Activated naive CD4-positive, alpha-beta T cell treated with anti-CD3 and anti-CD28 coated beads, Interleukin-2, amount 50 U/mL, for 16 hours (primary cell): ENCODE measurements at places on chromosomes 3 and 15.
A peak's percentile ranks its signal among the peaks of the same experiment; 100 is the strongest.

GRCh38 chr15:28904003-28904402 lies 18.2 kb downstream of the APBA2 start:
- DNase-seq = no peak

GRCh38 chr15:73237910-73238309 lies 130.8 kb downstream of the HCN4 start:
- no peak for DNase-seq

GRCh38 chr3:46925585-46925934 lies 48.0 kb downstream of the PTH1R start:
- no peak for DNase-seq

DNA sequence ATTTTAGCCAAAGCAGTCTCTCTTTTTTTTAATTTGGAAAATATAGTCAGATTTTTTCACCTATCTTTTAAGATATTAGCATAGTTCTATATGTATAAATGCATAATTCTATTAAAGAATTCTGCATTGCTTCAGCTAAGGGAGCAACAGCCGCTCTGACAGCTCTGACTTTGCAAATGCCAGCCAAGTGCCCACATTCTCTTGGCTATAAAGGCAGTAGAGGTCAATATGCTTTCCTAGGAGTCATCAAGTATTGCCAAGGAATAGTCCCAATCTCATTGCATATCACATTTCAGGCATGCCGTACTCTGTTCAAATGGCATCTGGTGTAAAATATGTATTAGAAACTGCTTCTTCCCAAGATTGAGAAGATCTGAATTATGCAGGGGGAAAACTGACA lies 161.4 kb downstream of the RPLP1 start:
- DNase-seq = no peak

DNA sequence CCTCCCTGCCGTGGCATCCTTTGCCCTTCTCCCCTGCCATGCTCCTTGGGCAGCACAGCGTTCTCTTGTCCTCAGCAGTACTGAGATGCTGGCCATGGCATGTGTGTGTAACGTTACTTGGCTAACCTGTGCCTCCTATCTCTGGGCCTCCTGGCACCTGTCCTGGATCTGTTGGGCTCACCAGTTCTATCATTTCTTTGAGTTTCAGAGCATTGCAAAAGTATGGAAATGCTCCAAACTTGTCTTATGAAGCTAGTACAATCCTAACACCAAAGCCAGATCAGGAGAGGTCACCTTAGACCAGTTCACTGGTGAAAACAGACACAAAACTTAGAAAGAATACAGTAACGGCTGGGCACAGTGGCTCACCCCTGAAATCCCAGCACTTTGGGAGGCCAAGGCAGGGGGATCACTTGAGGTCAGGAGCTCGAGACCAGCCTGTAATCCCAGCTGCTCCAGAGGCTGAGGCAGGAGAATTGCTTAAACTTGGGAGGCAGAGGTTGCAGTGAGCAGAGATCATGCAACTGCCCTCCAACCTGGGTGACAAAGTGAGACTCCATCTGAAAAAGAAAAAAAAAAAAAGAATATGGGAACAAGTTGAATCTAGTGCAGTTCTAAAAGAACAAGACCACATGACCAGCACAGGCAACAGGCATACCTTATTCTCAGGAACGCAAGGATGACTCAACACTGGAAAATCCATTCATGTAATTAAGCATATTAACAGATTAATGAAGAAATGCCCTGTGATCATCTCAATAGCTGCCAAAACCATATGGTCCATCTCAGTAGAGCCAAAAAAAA lies 62.4 kb upstream of the TRPM1 start:
- DNase-seq = no peak

DNA sequence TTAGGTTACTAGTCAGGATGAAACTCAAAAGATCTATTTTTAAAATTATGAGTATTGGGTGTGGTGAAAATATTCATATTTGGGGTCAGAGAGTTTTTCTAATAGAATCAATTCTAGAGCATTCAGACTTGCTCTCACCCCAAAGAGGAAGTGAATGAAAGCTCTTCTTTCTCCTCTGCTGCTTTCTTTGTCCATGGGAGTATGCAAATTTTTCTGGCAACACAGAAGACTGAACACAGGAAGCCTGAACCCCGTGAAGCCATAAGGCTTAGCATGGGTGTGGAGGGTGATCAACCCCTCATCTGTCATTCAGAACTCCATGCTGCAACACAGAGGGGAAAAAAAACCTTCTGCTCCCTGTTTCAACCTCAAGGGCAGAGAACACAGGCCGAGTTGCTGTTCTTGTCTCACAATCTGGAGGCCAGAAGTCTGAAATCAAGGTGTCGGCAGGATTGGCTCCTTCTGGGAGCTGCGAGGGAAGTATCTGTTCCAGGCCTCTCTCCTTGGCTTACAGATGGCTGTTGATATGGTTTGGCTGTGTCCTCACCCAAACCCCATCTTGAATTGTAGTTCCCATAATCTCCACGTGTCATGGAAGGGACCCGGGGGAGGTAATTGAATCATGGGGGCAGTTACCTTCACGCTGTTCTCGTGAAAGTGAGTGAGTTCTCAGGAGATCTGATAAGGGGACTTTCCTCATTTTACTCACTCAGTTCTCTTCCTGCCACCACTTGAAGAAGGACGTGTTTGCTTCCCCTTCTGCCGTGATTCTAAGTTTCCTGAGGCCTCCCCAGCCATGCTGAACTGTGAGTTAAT lies 33.7 kb upstream of the CD47 start:
- peak; percentile 73 for DNase-seq

- DNase-seq = no peak
Observed at GRCh38 chr3:136008221-136008620, 42.7 kb downstream of the PPP2R3A start.

- DNase-seq = no peak
Observed at GRCh38 chr3:57793737-57794187, 37.7 kb downstream of the SLMAP start.

DNA sequence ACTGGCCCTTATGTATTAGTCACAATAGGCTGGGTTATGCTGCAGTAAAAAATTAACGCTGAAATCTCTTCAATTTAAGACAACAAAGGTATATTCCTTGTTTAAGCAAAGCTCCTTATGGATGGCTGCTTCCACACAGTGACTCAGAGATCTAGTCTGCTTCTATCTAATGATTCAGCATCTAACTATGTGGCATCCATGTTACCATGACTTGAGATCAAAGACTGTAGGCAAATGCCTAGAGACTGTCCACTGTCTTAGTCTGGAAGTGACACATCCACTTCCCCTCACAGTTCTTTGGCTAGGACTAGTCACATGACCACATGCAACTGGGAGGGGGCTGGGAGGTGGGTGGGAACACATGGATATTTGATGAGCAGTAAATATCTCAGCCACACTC lies 61.3 kb upstream of the PSMD6 start:
- DNase-seq = no peak

GRCh38 chr3:14329116-14329830 lies 73.1 kb upstream of the SLC6A6 start:
- no peak for DNase-seq

DNA sequence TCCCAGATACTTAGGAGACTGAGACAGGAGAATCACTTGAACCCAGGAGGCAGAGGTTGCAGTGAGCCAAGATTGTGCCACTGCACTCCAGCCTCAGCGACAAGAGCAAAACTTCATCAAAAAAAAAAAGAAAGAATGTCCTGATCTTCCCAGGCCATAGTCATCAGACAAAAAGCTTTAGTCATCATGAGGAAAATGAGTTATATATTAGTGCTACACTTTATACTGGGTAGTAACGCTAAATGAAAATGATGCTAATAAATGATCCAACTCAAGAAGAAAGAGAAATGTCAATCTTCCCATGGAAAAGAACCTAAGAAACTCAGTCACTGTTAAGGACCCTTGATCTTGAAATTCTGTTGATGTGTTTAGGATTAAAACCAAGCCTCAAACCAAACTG lies 26.3 kb upstream of the TRIM59 start:
- no peak for DNase-seq
